Calu3 (cell line): ENCODE measurements at places on chromosomes 3 and 15.

- DNase-seq = no peak
Observed at GRCh38 chr3:64097920-64098319, 74.6 kb upstream of the PSMD6 start.

GRCh38 chr15:72237029-72237852 lies 6.3 kb upstream of the PKM start:
- peak; percentile 91 for DNase-seq

DNA sequence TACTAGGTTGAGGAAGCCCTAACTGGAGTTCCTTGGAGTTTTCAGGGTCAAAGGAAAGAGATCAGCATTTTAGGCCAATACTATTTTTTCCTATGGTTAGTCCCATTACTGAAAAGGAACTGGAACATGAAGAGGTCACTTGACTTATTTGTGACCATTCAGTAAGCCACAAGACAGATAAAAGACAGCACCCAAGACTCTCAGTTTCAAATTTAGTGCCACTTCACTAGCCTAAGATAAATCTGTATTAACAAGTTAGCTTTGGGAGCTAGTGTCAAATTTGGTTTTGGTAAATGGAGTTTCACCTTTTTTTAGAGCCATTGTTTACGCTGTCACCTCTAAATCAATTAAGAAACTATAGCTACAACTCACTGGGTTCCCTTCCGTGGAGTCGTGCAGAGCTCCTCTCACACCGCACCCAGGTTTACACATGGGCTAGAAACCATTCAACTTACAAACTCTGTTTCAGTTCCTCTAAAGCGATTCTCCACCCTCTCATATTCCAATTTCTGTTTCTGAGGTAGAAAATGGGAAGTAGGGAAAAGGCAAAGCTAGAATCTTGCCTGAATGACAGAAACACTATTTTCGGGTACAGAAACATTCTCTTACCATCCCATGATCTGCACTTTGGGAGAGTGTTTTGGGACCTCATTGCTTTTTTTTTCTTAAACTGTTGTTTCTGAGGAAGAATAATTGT lies 14.4 kb downstream of the CCDC32 start:
- DNase-seq = no peak

GRCh38 chr3:60010781-60011180 lies 961.0 kb upstream of the CFAP20DC start:
- no peak for DNase-seq

- peak; percentile 95 for DNase-seq
Observed at GRCh38 chr3:13895155-13896105, 15.6 kb upstream of the WNT7A start.
